A549 (cell line): ENCODE measurements at places on chromosomes 1 and 21. TPM values are rescaled to one million over a fixed set of nuclear protein-coding genes. Genes with fewer than 3 reads are reported as not detected.

- no peak for DNase-seq
These were observed 100.4 kb downstream of the APP start for GRCh38 chr21:26070121-26070520.

DNA sequence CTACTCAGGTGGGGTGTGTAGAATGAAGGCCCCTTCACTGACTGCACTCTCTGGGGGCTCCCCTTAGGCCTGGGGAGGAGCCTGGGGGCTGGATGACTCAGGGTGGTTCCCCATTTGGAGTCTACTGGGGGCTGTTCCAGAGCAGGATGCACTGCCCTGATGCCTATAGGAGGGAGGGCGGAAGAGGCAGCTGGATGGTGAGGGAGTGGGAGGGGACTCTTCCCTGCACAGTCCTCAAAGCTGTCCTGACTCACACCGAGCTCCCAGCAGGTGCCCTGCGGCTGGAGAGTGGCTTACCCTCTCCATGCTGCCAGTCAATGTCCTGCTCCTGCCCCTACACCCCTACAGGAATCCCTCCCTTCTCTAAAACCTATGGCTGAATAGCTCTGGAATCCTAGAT lies 204.4 kb downstream of the TRABD2B start:
- no peak for DNase-seq

- DNase-seq: no peak
These were observed 27.7 kb upstream of the KCND3 start for GRCh38 chr1:112017183-112017582.

DNA sequence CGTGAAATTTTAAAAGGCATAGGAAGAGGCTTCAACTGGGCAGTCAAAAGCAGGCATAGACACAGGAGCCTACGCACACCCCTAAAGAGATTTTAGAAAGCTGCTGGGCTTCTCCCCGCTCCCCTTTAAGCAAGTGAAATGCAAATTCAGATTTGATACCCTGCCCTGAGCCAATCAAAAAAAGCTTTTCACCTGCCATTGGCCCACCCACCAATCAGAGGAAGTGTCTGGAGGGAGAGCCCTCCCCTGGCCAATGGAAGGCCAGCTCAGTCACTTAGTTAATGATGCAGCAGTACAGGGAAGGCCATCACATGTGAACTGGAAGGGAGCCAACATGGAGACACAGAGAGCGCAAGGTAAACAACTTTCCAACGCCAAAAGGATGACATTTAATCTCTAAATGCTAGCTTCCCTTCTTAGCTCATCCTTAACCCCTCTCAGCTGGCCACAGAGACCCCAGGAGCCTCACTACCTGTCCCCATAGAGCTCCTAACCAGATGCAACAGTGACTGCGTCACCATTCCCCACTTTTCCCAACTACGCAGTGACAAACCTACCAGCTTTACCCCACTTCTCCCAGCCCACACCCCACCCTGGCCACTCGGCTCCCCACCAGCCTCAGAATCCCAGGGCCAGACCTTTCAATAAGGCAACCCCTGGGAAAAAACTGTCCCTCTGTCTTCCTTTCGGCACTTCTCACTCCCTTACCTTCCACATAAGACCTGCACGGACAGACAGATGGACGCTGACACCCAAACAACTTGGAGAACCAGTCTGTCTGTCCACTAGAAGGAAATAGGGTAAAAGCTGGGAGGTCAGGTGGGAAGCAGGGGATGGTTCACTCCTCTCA lies 71.0 kb downstream of the CD46 start:
- DNase-seq: peak; percentile 92

Gene SLAMF9
- polyA plus RNA-seq: 0.16 to 0.28 TPM (median 0.22 TPM) in 3 replicates

- DNase-seq: no peak
These were observed 11.7 kb upstream of the RGS2 start for GRCh38 chr1:192797143-192797542.

GRCh38 chr21:35010447-35010846 lies 38.7 kb downstream of the RUNX1 start:
- no peak for DNase-seq

DNA sequence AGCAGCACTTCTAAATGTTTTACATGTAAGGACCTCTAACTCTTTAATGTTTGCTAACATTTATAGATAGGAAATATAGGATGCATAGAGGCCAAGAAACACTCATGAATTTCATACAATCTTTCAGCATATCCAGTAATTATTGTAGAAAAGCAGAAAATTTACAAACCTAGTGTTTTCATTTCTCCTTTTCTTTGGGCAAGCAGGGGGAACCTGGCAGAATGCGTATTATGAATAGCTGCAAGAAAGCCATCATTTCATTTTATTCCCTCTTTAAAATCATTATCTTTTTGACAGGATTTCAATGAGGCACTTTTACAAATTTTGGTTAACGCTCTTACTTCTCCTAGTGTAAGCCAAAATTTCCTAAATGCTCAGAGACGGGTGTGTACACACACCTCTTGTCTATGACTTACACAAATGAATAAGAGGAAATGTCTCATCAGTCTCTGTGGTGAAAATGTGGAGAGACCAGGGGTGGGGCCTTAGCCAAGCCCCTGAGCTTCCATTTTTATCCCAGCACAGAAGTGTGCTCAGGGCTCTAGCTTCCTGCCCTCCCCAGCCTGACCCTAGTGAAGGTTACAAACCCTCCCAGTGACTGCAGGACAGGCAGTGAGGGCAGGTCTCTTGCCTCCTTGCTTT lies 91.6 kb downstream of the LRRC8C start:
- no peak for DNase-seq

DNA sequence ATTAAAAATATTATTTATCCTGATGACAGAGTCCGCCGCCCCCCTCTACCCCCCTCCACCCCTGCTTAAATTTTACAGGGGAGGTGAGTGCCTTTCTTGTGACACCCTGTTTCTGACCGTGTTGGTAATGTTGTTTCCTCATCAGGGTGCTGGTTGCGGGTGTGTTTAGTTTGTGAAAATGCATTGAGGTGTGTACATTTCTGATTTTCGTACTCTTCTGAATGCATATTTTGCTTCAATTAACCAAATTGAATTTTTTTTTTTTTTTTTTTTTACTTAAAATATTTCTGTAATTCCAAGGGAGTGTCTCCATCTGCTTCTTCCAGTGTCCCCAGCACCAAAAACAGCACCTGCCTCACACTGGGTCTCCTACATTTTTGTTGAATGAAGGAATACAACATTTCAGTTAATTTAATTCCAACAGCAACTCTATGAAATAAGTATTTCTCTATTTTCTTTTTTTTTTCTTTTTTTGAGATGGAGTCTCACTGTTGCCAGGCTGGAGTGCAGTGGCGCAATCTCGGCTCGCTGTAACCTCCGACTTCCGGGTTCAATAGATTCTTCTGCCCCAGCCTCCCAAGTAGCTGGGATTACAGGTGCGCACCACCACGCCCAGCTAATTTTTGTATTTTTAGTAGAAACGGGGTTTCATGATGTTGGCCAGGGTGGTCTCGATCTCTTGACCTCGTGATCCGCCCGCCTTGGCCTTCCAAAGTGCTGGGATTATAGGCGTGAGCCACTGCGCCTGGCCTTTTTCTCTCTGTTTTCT lies 5.6 kb upstream of the SLC2A1 start:
- no peak for DNase-seq

DNA sequence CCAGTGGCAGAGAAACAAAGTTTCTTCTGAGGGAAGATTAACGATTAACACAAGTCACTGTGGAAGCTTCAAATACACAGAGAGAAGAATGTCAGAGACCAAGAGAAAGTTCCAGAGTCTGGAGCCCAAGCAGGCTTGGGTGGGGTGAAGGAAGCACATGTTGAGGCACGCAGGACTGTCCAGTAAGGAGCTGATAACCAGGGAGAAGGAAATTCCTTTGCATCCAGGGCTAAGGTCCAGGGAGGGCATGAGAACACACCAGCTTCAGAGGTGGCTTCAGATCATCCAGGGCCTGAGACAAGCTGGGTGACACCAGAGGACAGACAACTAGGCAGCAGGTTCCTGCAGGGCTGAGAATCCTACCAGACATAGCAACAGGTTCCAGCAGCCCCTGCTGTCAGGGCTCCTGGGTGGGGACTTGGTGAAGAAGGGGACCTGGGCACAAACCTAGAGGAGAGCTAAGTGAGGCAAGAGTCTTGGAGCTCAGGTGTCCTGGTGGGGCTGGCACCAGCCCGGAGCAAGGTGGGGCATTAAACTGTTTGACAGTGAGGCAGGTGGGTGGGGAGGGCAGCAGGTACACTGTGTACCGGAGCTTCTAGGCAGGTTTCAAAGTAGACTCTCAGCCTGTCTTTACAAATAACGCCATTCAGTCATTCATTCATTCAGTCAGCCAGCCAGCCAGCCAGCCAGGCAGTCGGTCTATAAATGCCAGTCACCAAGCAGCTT lies 2.6 kb upstream of the SPRR1A start:
- no peak for DNase-seq

Gene RXRG
- not detected in 3 replicates for polyA plus RNA-seq

DNA sequence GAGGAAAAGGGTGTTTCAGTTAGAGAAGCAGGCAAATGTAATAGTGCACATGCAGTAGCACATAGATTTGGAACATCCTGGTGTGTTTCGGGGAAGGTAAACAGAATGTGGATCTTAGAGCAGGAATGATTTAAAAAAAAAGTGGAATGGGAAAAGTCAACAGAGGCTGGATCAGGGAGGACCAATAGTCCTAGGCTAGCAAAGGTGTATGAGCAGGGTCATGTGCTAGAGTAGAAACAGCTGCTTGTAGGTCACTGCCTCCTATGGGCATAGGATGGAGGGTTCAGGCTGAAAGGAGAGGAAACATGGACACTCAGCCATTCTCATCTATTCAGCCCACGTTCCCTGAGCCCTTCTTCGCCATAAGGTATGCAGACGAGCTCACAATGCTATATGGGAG lies 3.7 kb upstream of the KPNA6 start:
- DNase-seq: no peak

DNA sequence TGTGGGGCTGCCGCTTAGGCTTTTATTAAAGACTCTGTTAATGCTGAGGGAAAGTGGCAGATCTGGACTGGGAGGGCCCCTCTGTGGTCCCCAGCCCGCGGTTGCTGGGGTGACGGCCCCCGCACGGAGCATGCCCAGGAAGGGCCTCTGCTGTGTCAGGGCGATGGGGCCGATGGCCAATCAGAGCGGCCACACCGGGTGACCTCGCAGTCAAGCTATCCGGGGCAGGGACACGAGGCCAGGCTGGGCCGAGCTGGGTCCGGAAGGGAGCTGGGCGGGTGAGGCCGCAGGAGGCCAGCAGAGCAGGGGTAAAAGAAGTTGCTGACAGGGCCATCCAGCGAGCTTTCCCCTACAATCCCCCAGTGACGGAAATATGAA lies 145.1 kb downstream of the CASZ1 start:
- no peak for DNase-seq

DNA sequence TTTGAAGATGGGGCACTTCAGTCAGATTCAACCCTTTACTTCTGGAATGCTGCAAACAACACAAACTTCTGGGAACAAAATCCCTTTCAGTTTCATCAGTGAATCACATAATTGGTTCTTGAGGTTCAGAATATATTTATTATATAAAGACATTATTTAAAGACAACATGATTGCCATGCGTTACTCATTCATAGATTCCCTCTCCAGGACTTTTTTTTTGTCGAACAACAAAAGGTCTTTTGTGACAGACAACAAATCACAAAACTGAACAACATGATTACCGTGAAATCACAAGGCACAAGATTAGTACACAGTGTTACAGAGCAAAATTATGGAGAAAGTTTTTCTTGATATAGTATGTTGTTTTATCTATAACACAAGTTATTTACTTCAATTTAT lies 1815.0 kb downstream of the NCAM2 start:
- no peak for DNase-seq

Gene TRIM45
- 2.1 to 3.0 TPM (median 2.9 TPM) in 3 replicates for polyA plus RNA-seq
